ENCODE measurements at places on chromosomes 1 and 21. TPM values are rescaled to one million over a fixed set of nuclear protein-coding genes. Genes with fewer than 3 reads are reported as not detected.

- no peak for DNase-seq
These were observed at the start of gene FCMR for GRCh38 chr1:206921772-206922265. Gene FCMR (minus strand): TSS chr1:206921941. CDS start chr1:206921854, 87 bp downstream.

- DNase-seq: no peak
These were observed 25.5 kb downstream of the ETNK2 start for GRCh38 chr1:204126386-204126785.

DNA sequence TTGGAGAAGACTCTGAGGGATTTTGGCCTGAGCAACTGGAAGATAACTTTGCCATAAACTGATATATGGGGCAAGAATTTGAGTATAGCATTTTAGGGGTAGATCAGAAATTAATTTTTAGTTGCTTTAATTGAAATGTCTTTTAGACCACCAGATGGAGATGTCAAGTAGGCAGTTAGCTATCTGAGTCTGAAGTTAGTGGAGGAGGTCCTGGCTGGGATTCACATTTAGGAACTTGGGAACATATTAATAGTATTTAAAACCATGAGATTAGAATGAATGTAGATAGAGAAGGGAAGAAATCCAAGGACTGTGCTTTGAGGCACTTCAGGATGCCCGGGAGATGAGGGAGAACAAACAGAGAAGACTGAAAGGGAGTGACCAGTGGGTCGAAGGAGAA lies 32.6 kb downstream of the SLC44A3 start:
- DNase-seq: no peak

The ATP1A2 gene
- total RNA-seq: 523 TPM

DNA sequence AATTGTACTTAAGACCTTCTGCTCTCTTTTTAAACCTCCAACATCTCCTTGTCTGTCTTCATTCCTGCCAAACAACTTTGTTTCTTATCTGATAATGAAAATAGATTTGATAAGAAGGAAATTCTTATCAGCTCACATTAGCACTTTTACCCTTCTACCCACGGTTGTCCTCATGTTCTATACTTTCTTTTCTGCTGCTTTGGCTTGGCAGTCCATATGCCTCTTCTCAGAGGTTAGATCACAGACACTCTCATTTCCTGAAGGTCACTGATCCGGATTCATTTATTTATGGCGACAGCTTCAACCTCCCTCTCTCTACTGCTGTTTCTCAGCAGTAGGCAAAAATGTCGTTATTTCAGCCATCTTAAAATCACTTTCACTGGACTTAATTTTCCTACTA lies 2015.8 kb downstream of the NCAM2 start:
- DNase-seq: no peak

The ADGRL2 gene
- total RNA-seq: 11.3 TPM

The GBP7 gene
- not detected for total RNA-seq

GRCh38 chr1:113091988-113092594 lies 19.1 kb downstream of the LRIG2 start:
- no peak for DNase-seq

- no peak for DNase-seq
These were observed 154.1 kb downstream of the TRABD2B start for GRCh38 chr1:47843059-47843458.

The SPATA6 gene
- total RNA-seq: 5.3 TPM

DNA sequence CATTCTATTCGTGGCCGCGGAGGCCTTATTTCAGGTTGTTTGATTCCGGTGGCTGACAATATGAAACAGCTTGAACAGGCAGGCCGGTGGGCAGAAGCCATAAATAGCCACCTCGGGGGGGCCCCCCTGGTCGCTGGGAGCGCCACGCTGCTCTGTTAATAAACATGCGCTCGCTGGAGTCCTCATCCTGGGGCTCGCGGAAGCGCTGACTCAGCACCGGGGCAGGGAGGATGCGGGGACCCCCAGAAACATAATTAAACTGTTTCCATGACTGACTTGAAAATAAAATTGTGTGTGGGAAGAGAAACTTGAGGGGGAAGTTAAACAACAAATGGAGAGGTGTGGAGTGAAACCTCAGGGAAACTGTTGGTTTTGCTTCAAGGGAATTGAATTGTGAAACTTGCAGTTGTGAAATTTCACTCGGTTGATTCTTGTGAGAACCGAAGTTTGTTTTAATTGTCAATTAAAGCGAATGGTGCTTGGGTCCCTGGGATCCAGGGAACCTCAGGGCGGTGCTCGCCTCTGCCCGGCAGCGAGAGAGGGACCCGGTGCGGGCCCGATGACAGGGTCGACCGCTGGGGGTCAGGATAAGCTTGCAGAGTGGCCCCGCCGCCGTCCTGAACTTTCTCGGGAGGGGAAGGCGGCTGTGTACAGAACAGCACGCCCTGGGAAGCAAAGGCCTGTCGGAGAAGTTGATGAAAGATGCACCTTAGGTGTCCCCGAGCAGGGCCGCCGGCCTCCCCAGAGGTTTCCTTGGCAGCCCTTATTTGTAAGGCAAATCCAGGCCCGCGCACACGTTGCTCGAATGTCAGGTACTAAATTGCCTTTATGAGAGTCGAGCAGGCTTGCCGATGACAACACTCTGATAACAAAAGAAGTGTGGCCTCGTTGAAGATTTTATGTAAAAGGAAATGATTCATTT lies 176.9 kb upstream of the LMO4 start:
- peak; percentile 84 for DNase-seq

GRCh38 chr1:21814981-21815582 lies 3.0 kb downstream of the LDLRAD2 start:
- no peak for DNase-seq

All from psoas muscle (tissue), 8 donors.